PC-9 (cell line): ENCODE measurements at places on chromosomes 13 and 19.

DNA sequence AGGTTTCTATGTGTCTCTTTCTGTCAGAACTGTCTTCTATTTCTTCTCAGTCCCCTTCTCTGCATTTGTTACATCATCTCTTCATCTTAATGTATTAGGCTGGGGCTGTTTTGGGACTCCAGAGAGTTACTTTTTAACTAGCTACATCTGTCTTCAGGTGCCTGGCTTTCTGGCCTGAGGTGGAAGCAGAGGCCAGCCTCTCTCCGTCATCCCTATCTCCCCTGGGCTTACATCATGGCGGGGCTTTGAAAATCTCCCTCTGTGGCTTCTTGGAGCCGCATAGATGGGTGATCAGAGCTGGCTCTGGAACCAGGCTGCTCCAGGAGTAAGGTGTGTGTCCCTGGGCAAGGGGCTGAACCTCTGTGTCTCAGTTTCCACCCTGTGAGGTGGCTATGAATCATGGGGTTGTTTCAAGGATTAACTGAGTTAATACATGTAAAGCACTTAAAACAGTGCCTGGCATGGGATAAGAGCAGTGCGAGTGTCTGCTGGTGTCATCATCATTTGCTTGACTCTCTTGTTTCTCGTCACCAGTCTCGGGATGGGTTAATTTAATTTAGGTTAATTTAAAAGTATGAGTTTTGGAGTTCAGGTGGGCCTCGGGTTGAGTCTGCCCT is 2.0 kb downstream of the EPN1 start:
- no peak for DNase-seq

- DNase-seq: no peak
Measured at GRCh38 chr13:50910485-50910805, 854 bp downstream of the RNASEH2B start.

DNA sequence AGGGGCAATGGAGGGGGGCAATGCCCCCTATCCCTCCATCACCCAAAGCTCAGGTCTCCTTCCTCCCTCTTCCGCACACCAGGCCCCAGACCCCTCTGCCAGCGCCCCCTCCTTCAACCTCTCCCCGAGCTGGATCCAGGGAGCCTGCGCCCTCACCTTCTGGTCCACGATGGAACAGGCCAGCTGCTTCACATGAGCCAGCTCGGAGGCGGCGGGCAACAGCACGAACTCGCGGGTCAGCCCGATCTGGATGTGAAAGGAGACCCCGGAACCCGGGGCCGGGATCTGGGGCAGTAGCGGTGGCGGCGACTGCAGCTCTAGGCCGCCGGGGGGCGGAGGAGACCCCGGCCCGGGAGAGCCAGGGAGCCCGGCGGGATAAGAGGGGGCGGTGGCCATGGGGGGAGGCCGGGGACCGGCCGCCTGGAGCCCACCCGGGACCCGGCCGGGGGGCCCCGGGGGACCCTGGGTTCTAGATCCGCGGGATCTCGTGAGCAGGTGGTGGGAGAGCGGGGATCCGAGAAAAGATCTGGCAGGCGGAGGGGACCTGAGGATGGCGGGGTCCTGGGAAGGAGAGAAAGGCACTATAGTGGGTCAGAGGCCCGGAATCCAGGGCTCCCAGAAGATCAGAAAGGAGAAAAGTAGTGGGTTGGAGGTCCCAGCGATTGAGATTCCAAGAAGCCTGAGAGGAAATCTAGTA is 791 bp downstream of the PRKD2 start:
- DNase-seq: peak; percentile 17

DNA sequence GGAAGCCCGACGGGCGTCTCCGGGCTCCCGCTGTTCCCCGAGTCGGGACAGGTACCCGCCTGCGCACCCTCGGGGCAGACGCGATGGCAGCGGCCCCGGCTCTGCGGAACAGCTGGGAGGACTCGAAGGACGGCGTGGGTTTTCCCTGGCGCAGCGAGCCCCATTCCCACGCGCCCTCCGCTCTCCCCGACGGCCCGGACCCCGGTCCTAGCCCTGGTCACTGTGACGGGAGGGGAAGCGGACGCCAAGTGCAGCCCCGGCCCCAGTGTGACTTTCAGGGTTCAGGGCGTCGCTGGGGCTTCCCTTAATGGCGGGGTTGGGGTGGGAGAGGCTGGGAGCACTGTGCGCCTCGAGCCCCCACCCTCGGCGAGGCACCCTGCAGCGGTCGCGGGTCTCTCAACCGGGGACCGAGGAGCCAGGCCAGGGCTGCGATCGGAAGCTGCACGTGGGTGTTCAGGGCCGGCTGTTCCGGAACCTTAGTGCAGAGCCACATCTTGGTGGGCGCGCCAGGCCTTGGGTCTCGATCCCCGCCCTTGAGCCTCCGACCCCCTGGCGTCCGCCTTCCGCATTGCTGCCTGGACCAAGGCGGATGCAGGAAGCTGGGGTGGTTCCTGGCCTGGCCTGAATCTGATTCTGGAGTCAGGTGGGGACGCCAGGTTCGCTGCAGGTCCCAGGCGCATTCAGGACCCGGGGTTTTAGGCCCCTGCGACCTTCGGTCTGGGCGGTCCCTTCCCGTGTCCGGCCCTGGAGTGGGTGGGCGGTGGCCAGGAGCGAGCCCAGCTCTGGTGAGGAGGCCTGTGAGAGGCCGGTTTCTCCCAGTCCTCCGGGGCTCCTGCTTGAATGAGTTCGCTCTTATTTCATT is 3.5 kb downstream of the LGALS7B start:
- DNase-seq: no peak

- no peak for DNase-seq
Measured at GRCh38 chr19:51473009-51473707, 5.2 kb upstream of the CEACAM18 start.

DNA sequence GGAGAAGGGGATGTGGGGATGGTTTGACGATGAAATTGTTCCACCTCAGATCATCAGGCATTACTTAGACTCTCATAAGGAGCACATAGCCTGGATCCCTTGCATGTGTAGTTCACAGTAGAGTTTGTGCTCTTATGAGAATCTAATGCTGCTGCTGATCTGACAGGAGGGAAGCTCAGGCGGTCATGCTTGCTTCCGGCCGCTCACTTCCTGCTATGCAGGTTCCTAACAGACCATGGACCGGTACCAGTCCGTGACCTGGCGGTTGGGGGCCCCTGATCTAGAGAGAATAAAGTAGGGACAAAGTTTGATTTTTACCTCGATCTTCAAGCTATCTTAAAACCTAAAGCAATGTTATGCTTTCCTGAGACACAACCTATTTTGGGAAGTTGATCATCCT is 373.8 kb upstream of the ARGLU1 start:
- no peak for DNase-seq

GRCh38 chr19:4229179-4229931 is at the start of gene EBI3:
TSS of gene EBI3 (plus strand) at chr19:4229523. CDS start at chr19:4229551, 28 bp downstream.
- DNase-seq: no peak

DNA sequence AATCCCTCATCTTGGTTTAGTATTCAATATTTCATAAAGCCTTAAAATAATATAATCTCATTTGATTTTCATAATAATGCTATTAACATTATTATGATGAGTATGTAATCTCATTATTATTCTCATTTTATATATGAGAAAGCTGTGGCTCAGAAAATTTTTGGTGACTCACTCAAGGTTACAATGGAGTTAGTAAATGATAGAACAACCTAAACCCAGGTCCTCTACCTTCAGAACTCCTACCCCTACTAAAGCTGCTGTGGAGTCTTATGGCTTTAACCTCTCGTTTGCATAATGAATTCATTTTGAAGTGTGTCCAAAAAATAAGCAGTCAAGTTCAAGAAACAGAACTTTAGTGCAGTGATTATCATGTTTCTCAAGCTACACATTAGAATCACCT is 226.3 kb downstream of the TBC1D4 start:
- no peak for DNase-seq

- DNase-seq: peak; percentile 4
Measured at GRCh38 chr13:73598020-73598712, 536.0 kb downstream of the KLF12 start.

DNA sequence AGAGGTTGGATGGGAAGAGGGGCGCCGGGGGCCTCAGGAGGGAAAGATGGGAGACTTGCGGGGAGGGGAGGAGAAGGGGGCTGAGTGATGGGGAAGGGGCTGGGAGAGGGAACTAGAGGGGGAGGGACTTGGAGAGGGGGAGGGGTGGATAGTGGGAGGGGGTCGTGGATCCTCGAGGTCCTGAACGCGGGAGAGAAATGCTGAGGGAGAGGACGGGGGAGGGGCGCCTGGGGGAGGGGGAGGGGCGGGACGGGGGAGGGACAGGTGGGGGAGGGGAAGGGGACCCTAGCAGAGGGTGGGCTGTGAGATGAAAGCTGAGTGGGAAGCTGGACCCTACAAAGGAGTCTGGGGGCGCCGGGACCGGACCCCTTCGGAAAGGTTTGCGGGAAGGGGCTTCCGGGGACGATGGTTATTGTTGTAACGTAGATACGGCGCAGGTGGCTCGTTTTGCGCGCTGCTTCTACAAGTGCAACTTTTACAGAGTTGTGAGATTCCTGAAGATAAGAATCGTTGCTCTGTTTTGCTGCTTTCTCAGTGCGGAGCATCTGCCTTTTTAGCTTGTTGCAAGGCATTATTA is 418 bp downstream of the ZNF444 start:
- no peak for DNase-seq

GRCh38 chr19:1455002-1455335 is 5.0 kb downstream of the APC2 start:
- DNase-seq: peak; percentile 64

- no peak for DNase-seq
Measured at GRCh38 chr13:101399365-101399764, 16.9 kb downstream of the NALCN start.

DNA sequence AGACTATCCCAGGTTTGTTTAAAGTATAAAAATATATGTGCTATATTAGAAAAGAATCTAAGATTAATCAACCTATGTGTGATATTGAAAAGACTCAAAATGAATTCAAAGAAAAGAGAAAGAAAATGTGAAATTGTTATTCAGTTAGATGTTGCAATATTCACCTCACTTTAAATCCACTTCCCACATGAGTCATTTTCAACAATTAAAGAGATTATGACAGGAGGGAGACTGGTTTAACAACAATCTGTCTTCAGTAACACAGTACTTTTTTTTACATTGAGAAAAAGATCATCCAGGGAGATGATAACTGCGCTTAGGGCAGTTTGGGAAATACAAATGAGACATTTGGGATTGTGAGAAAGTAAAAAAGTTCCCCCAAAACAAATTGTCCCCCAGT is 1246.2 kb downstream of the SLITRK1 start:
- no peak for DNase-seq

DNA sequence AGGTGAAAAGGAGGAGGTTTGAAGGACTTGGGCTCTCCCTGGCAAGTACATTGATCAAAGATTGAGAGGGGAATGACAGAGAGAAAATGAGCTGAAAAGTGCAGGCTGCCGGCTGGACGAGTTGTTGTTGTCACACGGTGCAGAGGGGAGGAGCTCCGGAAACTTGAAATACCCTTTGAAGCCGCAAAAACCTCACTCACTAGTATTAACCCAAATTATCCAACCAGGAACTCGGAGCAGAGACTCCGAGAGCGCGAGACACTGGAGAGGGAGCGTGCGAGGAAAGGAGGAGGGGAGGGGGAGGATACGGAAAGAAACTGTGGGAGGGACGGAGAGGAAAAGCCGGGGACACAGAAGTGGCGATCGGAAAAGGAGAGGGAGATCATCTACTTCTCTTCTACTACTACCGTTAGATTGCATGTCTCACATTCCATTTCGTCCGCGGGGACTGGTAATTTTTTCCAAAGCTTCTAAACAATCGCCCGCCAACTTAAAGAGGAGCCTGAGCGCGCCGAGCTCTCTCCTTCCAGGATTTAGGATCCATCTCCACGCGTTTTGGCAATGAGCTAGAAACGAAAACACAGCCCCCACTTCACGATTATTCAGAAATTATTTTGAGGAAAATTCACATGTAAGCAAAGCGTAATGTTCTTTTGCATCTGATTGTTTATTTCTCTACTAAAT is at the start of gene DACH1:
TSS of gene DACH1 (minus strand) at position 74 of the 684 bp plus-strand sequence.
- no peak for DNase-seq

DNA sequence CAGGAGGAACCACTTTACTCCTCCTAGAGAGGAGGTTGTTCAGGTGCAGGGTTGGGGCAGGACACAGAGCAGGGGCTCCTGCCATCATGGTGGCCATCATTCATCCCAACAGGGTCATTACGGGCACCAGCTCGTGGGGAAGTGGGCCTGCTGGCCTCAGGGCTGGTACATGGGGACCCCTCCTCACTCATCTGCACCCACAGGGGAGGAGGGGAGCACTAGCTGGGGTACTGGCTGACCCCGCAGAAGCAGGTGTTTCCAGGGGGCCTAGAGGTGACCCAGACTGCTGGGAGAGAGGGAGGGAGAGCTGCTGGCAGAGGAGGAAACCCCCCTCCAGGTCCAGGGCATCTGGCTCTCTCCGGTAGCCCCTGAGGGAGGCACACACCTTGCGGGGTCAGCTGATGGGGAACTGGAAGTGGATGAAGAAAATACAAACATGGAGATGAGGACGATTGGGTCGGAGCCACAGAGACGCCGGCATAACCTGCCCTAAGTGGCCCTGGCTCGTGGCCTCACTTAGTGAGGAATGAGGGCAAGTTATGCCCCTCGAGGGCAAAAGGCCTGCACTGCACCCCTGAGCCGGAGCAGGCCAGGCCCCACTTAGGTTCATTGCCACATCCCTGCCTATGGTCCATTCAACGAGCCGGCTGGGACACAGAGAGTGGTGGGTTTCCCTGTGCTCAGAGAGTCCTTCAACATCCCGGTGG is 76.2 kb downstream of the SOX1 start:
- no peak for DNase-seq

GRCh38 chr19:52981329-52981728 is 18.6 kb upstream of the ZNF816 start:
- DNase-seq: no peak

DNA sequence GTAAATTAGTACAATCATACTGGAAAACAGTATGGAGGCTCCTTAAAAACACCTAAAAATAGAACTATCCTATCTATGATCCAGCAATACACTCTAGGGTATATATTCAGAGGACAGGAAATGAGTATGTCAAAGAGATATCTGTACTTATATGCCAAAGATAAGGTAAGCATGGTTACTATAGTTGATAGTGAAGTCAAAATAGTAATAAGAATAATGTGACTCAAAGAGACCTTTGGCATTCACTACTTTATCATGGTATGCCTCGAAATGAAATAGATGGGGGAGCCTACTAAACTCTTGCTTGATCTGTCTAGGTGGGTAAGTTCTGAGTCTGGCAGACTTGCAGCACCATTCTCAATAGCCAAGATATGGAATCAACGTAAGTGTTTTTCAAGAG is 30.3 kb downstream of the FXYD5 start:
- DNase-seq: no peak

DNA sequence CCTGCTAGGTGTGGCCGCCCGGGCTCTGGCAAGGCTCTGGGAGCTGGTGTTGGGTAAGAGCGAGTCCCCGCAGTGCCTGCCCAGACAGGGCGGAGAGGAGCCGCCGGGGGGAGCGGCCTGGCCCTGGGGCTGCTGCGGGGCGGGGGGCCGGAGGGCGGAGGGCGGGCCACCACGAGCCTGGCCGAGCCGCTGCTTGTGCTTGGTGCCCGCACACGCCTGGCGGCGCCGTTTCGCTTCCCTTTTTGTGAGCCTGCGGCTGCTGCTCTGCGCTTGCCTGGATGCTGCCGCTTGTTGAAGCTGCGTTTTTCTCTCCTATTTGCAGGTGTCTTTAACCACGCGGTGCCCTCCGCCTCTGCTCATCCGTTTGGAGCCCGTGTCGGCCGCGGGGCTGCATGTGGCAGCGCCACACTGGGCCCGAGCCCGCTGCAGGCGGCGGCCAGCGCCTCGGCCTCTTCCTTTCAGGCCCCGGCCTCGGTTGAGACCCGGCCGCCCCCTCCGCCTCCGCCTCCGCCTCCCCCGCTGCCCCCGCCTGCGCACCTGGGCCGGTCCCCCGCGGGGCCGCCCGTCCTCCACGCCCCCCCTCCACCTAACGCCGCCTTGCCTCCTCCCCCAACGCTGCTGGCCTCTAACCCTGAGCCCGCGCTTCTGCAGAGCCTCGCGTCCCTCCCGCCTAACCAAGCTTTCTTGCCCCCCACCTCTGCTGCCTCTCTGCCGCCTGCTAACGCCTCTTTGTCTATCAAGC is 8.5 kb downstream of the PLEKHJ1 start:
- DNase-seq: no peak
